Fibroblast of skin of back (primary cell): ENCODE measurements at places on chromosomes 6 and 20.

- no peak for DNase-seq
These were observed 34.8 kb upstream of the RUNX2 start for GRCh38 chr6:45293306-45293705.

DNA sequence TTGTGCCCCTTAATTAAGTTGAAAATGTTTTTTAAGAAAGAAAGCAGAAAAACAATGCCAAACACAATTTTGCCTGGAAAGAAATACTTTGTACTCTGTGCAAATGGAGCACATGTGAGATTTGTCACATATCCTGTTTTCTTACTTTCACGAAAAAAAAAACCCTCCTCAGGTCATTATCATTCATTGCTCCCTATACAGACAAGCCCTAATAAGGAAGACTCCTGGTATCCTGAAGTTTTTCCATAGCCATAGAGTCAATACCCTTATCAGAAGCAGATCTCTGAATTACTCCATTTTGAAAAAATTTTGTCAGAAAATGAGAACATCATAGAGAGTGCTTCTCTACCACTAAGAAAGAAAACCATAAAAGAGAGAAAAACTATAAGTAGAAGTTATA is 14.0 kb upstream of the NT5E start:
- DNase-seq = no peak

DNA sequence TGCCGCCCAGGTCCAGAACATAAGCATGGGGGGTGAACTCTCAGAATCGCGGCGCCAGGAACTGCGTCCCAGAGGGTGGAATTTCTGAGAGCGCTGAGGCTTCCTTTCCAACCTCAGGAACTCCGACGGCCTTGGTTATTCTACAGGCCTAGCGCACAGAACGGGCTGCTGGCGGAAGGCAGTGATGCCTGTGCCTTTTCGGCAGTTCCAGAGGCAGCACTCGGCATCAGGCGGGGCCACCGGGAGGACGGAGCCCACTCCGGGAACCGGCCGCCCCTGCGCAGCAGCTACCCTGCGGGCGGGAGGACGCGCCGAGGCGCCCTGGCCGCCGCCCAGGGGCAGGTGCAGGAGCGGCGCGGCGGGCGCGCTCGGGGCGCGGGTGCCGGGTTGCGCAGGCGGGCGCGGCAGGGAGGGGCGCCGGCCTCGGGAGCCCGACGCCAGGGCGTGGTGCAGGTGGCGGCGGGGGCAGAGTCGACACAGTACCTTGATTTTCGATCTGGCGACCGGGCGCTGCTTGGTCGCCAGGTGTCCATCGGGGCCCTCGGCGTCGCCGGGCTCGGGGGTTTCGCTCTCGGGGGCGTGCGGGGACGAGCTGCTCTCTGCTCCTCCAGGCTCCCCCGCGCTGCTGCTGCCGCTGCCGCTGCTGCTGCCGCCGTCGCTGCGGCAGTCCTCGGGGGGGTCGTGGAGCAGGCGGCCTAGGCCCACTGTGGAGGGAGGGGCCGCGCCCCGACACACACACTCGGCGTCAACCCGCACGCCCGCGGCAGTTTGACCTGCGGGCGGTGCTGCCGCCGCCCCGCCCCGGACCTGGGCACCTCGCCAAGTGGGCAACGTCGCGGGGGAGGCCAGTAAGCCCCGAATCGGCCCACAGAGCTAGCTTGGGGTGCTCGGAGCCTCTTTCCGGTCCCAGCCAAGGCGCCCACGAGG is 1.3 kb downstream of the OVOL2 start:
- no peak for DNase-seq

- DNase-seq = no peak
These were observed 21.8 kb upstream of the GMPR start for GRCh38 chr6:16216501-16217155.

DNA sequence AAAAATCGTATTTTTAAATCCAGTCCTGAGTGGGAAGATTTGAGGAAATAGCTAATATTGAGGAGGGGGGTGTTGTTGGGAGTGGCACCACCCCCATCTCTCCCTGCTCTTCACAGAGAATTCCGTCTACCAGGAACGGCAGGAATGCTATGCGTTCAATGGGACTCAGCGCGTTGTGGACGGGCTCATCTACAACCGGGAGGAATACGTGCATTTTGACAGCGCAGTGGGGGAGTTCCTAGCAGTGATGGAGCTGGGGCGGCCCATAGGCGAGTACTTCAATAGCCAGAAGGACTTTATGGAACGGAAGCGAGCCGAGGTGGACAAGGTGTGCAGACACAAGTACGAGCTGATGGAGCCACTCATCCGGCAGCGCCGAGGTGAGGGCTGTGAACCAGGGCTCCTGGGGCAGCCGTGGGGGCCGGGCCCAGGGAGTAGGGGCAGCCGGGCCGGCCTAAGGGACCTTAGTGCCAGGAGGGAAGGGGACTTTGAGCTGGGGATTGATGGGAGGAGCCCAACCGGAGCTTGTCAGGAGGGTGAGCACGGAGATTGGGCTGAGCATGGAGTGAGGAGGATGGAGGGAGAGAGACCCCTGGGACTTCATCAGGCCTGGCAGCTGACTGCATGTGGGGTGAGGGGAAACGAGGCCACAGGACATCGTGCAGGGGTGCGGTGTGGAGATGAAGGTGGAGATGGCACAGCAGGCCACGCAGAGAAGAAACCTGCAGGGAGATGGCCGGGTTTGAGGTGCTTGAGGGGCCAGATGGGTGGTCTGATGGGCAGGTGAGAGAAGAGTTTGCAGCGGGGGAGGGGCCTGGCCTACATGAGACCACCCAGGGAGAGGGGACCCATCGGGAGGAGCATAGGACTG is 41.3 kb downstream of the HLA-DPB1 start:
- peak; percentile 28 for DNase-seq

DNA sequence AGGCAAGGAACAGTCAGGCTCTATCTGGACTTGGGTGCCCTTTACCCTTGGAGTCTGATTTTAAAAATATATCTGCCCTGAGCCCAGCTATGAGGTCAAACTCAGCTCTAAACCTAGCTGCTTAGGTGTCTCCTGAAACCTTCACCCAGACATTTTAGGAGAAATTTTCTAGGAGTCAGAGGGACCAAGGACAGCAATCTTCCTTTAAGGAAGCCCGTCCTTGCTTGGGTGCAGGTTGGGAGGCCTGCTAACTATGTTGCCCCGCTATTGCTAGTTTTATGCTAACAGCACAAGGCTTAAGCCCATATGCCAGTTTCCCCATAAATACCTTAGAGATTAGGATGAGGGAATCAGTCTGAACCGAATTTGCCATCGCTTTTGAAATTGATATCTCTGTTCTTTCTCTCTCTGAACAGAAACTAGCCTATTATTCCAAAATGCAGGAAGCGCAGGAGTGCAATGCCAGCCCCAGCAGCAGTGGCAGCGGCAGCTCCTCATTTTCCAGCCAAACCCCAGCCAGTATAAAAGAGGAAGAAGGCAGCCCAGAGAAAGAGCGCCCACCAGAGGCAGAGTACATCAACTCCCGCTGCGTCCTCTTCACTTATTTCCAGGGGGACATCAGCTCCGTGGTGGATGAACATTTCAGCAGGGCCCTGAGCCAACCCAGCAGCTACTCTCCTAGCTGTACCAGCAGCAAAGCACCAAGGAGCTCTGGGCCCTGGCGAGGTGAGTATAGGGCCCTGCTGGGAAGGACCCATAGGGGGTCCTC is 2.6 kb downstream of the VGLL2 start:
- no peak for DNase-seq

- DNase-seq = peak; percentile 95
These were observed 65.3 kb downstream of the MTHFD1L start for GRCh38 chr6:150930841-150931240.

DNA sequence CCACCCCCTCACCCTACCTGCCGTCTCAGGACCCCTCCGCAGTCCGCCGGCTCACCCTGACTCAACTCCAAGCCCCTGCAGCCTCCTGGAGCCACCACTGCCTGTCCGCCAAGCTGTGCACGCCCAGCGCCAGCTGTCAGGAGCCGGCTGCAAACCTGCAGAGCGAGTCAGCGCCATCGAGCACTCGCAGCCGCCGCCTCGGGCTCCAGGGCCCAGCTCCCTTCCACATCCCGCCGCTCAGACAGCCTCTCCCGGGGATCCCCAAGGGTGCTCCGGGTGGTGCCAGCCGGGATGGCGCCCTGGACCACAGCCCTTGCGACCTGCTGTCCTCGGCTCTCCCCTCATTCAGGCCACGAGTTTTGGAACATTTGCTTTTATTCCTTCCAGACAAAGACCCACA is 4.3 kb downstream of the TNNC2 start:
- DNase-seq = peak; percentile 35

DNA sequence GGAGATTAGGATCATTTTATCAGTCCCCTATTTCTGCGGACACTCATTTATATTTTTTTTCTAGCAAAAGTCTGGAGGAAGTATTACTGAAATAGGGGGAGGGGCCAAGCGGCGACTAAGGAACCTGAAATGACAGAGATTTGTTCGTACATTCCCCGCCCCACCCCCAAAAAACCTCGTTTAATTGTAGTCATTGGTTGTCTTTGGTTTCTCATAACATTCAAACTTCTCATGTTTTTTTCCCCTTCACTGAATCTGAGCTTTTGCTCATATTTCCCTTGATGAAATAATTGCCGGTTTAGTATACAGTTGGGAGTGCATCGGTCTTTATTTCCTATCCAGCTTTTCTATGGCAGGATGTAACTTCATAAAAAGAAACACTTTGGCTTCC is 768 bp upstream of the FYN start:
- DNase-seq = no peak

GRCh38 chr6:88585276-88585692 is 378.1 kb downstream of the RNGTT start:
- no peak for DNase-seq

DNA sequence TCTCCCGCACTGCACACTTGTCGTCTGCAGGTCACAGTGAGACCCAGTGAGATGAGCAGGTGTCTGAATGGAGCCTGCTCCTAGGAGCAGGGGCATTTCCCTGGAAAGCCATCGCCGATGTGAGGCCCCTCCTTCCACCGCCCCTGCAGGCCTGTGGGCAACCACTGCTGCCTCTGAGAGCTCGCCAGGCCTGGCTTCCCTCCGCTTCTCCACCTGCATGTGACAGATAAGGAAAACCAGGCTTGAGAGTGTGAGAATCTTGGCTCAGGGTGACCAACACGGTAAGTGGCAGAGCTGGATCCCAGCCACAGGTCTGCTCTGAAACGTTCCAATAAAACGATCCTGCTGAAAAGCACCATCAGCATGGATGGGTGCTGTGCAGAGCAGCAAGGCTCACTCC is 332.8 kb downstream of the CDH4 start:
- no peak for DNase-seq

- no peak for DNase-seq
These were observed 4.8 kb downstream of the TBPL1 start for GRCh38 chr6:133957780-133958242.

GRCh38 chr6:138089325-138089724 is 17.9 kb downstream of the PERP start:
- no peak for DNase-seq

GRCh38 chr6:13624871-13625288 is 9.7 kb downstream of the NOL7 start:
- peak; percentile 24 for DNase-seq

GRCh38 chr20:63273059-63273579 is 506 bp downstream of the ARFGAP1 start:
- no peak for DNase-seq

DNA sequence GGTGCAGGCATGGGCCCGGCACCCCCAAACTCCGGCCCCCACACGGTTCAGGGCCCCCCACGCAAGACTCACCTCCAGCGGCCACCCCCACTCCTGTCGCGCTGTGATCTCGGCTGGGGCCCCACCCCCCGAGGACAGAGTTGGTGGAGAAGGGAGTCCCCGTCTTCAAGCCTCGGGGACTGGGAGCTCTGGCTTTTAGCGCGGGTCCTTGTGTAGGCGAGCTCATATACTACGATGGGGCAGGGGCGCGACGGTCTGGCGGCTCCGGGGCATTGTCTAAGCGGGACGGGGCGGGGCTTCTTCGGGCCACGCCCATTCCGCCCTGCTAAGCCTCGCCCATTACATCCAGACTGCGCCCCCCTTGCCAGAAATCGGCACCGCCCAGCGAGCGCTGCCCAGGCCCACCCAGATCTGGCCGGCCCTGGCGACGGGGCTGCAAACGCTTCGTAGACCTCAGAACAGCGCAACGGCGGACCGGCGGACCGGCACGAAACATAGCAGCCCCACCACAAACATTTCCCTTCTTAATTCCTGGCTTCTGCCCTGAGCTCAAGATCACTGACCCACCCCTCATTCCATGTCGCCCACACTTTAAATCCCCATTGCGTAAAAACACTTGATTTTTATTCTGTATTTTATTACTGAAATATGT is 1.0 kb upstream of the DDAH2 start:
- DNase-seq = peak; percentile 87

GRCh38 chr6:48290595-48290994 is 179.6 kb upstream of the PTCHD4 start:
- DNase-seq = no peak

DNA sequence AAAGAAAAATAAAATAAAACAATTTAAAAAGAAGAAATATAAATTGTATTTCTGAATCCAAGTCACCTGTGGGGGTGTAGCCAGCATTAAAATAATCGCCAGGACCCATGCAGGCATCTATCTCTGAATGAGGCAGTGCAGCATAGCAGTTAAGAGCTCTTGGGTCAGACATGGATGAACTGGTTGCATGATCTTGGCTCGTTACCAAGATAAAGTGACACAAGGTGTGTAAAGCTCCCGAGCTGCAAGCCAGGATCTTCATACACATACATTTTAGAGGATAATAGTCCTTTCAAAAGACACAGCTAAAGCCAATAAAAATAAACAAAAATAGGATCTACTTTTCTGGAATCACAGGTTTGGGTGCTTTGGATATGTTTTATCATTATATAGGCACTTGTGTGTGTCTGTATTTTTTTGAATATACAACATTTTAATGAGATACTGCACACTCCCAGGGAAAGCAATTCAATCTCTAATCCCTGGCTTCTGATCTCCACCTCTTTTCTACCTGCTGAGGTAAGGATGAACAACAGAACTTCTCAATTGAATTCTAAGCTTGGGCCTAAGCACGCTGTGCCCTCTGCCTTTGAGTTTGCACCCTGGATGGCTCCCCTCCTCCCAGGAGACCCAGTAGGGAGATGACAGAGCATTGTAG is 8.9 kb downstream of the TRIM10 start:
- no peak for DNase-seq

GRCh38 chr6:30960907-30961673 is 20.3 kb downstream of the MUCL3 start:
- no peak for DNase-seq

GRCh38 chr6:24838081-24838480 is 39.4 kb upstream of the ARMH2 start:
- no peak for DNase-seq

- DNase-seq = no peak
These were observed 123.8 kb upstream of the TMEM170B start for GRCh38 chr6:11413728-11414127.
